ENCODE measurements at places on chromosomes 16 and 17.

- no peak for DNase-seq
Observed at GRCh38 chr17:79952265-79952877, 83.3 kb downstream of the TBC1D16 start.

DNA sequence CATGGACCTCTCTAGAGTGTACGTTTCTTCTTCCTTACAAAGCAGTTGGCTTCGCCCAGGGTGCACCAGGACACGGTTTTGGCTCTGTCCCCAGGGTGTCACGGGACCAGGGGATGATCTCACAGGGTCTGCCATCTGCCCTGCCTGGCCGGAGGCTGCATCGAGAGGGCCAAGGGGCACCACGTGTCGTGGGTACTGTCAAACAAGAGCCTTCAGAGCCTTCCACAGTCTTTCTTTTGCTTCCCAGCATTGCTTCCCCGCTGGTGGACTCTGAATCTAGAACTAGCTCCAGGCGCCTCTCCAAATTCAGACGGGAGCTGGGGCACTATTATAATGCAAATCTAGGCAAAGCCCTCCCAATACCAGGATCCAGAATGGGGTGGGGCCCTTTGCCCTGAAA, 47.9 kb downstream of the MAPT start:
- DNase-seq, result no peak

- DNase-seq, result no peak
Observed at GRCh38 chr16:65521633-65522328, 399.9 kb upstream of the CDH11 start.

DNA sequence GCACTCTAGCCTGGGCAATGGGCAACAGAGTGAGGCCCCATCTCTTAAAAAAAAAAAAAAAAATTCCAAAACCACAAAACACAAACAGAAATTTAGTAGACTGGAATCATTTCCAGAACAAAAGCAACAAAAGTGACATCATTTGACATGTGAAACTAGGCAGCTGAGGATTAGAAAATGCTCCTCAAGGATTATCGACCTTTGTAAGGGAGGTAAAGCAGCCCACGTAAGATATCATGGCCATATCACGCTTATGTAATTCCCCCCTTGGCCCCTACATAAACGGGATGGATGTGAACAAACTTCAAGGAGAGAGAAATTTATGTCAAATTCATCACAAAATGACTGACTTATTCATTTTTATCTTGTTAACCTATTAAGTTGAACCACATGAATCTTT, 83.3 kb downstream of the WDR59 start:
- no peak for DNase-seq

DNA sequence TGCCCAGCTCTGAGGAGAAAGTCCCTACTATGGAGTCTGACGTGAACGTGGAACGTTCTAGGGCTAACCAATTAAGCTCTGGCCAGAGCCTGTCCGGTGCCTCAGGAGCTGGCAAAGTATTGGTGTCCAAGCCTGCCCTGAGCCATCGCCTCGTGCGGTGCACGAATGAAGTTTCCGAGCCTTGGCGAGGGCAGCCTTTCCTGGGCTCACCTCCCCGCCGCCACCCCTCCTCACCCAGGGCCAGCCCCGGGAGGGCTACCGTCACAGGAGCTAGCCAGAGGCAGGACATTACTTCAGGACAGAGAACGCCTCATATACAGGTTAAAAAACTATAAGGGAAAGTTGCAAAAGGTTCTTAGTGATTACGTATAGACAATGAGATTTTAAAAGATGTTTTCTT, 23.6 kb upstream of the TRAP1 start:
- no peak for DNase-seq

- DNase-seq, result no peak
Observed at GRCh38 chr17:29084541-29085146, 41.7 kb downstream of the PIPOX start.

DNA sequence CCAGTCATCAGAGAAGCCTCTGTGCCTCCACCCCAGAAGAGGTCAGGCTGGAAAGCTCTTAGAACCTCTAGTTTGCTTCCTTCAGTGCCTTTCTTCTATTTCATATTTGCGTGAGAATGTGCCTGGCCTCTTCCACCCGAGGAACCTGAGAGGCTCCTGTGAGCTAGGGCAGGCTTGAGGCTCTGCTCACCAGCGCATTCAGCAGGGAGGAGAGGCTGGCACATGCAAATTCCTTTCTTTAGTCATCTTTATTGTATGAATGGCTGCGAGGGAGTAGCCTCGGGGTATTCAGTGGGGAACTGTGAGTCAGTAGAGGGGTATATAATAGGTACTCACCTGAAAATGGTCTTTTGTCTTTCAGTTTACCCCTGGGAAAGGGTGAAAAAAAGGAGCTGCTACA, 268.3 kb downstream of the ABCC12 start:
- DNase-seq, result no peak

DNA sequence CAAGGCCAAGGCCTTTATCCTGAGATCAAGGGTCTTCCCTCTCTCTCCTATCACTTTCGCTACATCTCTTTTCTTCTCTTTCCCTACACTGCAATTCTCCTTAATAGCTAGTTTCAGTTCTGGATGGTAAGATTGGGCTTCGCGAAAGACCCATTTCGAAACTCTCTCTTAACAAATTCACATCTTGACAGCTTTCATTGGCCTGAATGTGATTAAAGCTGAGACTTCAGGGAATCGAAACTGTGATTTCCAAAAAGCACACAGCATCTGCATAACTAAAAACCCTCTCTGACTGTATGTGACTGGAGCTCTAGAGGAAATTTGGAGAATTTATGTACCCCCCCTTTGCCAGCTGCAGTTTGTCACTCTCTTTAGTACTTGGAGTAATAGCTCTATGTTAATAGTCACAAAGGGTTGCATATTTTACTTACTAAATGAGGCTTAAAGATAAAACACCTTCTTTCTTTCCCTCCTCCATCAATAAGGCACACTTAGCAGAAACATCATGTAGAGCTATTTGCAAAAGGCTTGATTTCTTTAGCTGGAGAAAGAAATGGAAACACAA, 105.3 kb upstream of the FAM20A start:
- DNase-seq, result no peak

DNA sequence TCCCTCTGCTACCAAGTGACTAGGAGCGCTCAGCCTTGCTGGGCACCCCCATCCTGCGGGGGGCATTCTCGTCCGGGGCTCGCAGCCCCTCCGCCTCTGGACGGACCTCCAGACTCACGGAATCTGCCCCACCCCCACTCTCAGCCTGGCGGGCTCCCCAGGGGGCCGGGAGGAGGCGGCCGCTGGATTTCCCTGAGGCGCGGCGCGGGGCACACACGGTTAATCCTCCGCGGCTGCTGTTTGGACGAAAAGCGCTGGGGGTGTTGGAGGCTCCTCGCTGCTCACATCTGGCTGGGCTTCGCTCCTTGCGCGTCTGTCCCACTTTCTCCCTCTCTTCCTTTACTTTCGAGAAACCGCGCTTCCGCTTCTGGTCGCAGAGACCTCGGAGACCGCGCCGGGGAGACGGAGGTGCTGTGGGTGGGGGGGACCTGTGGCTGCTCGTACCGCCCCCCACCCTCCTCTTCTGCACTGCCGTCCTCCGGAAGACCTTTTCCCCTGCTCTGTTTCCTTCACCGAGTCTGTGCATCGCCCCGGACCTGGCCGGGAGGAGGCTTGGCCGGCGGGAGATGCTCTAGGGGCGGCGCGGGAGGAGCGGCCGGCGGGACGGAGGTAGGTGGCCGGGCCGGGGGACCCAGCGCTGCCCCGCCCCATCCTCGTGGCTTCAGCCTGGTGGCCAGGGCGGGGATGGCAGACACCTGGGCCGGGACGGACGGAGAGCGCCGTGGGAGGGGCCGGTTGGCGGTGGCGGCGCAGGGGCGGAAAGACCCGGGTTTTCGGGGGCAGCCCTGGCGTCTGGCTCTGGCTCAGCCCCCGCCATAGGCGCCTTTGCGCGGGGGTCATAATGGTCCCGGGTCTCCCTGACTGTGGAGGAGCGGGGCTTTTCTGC, at the start of gene C1QTNF1:
C1QTNF1 (plus strand) TSS at position 284 of the 886 bp plus-strand sequence. CDS start 19,800 bp downstream, outside the sequence.
- peak; percentile 38 for DNase-seq

- no peak for DNase-seq
Observed at GRCh38 chr17:61063528-61063927, 336.1 kb upstream of the TBX2 start.

GRCh38 chr16:74922150-74923138, 62.5 kb downstream of the WDR59 start:
- no peak for DNase-seq

DNA sequence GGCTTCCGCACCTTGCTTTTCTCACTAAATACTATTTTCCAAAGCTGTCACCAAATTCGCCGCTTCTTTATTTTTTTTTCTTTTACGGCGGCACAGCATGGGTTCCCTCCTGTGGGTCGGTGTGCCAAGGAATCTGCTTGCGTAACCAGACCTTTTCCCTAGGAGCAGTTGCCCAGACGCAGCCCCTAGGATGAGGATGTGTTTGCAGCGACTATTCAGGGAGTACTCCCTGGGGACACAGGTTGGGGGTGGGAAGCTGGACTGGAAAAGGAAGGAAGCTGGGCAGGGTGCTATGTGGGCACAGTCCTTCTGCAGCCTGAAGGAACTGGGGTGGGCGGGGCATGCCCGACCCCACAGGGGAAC, 49.0 kb upstream of the ZCCHC14 start:
- no peak for DNase-seq

GRCh38 chr17:71496552-71496951, 624.3 kb upstream of the SOX9 start:
- no peak for DNase-seq

GRCh38 chr17:1752425-1753262, 9.2 kb upstream of the SERPINF1 start:
- no peak for DNase-seq

- no peak for DNase-seq
Observed at GRCh38 chr16:4994719-4995434, 36.7 kb downstream of the SEC14L5 start.

GRCh38 chr17:72760368-72760767, 332.1 kb downstream of the SLC39A11 start:
- DNase-seq, result no peak
